Heart left ventricle (tissue), 16 donors: ENCODE measurements at places on chromosomes 4 and X.

DNA sequence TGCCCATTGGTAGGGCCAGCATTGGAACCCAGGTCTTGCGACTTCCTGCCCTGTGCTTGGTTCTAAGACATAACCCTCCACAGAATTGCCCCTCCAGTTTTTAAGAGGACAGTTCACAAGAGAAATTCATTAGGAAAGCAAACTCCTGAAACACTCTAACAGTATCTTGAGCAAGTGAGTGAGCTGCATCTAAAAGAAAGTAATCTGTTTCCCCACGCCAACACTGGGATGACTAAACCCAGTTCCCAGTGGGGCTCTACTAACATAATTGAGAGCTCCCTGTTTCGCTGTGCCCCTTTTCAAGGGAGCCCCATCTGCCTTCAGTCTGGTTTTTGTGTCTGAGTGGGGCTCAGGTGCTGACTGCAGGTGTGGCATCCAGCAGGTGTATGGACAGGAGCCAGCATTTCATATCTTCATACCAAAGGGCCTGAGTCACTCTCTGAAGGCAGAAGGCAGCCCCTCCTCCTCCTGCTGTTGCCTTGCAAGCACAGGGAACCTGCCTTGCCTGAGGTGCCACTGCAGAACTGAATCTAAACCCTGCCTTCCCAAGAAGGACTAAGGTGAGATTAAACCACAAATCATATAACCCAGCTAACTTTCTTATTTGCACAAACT lies 8.0 kb downstream of the AMOT start:
- no peak for DNase-seq

DNA sequence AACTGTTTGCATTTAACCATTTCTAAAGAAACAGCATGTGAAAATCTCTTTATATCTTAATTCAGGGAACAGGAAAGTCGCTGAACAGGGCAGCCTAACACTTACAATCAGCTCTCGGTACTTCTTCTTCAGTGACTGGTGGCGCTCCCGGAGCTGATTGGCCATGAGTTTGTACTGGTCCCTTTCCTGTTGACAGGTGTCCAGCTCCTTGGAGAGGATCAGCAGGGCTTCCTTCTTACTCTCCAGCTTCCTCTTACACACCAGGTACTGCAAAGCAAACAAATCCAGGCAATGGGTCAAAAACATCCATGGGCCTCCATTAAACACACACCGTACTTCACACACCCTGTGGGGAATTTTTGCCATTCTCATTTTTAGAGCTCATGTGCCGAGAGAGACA lies 36.4 kb downstream of the CCDC149 start:
- no peak for DNase-seq

- DNase-seq: no peak
Observed at GRCh38 chrX:12548746-12549145, 242.5 kb upstream of the PRPS2 start.

- no peak for DNase-seq
Observed at GRCh38 chr4:88448889-88449288, 8.0 kb upstream of the HERC5 start.

DNA sequence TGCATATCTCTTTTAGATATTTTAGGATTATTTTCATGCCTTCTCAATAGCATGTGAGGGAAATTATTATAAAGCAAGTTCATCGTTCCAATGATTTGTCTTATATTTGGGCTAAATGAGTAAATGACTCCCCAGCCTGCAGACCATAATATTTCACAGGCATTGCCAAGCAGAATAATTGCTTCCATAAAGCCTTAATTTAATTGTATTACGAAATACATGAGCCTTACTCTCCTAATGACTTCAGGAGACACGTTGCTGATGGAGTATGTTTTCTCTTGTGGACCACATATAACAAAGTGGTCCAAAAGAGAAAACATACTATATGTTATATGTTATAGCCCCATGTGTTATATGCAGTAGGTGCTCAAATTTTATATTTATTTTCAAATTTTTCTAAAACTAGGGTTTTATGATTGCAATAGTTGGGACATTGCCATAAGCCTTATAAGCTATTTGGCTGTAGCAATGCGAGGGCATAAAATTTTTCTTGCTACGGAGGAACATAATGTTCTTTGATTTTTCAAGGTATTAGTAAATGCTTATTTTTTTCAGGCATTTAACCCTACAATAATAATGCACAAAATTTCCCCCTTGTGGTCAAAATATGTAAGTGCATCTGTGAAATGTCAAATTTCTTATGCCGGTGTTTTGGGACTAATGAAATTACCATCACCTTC lies 26.2 kb upstream of the TMPRSS11D start:
- DNase-seq: no peak

DNA sequence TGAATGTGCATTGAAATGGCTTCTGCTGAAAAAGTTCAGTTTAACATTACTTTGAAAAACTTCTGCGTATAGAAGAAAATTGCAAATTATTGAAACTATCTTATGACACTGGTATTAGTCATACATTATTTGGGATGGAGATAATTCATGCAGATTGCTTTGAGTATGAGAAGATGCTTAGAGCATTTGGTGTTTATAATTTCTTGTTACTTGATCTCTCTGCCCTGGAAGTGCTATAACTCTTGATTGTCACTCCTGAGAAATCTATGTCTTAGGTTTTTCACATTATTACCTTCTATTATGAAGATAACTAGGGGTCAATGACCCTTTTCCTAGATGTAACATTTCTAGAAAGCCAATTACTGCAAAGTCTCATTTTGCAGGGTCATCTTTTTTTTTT lies 36.4 kb downstream of the TMEM131L start:
- no peak for DNase-seq

GRCh38 chr4:112213856-112214255 lies 17.7 kb upstream of the AP1AR start:
- no peak for DNase-seq

DNA sequence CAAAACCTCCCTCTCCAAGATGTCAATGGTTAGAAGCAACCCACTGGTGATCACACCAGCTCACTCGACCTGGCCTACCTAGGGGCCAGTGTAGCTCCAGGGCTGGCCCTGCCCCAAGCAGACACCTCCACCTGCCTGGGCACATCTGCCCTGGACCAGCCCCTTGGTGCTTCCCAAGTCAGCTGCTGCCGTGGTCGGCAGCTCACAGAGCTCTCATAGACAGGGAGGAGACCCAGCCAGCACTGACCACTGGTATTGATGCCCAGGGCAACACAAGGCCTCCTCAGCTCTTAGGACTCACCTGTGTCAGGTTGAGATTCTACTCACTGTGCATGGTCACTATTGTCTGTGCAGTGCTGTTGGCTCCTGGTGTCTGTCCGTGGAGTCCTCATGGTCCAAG lies 51.7 kb downstream of the SEPSECS start:
- no peak for DNase-seq

DNA sequence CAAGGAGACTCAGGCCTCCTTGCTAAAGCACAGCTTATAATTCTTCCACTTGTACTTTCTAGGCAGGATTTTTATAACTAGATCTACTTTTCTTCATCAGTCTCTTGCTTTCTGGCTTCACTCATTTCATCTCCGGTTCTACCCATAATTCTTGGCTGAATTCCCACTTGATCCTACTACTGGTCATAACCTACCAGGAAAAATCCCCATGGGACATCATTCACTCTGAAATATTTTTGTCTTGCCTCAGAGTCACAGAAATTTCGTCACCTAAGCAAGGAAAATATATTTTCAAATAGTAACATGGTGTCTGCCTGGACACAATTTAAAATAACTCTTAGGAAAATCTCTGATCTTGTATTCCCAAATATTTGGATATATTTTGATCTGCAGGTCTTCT lies 122.3 kb downstream of the TEX13A start:
- no peak for DNase-seq

DNA sequence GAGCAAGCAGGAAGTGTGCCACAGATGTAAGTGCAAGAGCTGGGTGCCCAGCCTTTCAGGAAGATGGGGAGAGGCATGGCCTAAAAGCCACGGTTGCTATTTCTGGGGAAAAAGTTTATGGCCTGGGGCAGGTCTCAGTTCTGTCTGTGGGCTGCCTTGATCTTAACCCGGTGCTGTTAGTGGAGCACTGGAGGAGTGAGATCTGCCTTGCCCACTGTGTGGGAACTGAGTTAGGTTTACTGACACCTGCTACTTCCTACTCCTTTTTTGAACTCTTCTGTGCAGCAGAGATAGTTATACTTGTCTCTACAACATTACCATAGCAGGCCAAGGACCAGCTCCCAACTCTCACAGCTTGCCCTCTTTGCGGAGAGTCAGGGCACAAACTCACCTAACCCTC lies 76.5 kb downstream of the ITM2A start:
- no peak for DNase-seq

DNA sequence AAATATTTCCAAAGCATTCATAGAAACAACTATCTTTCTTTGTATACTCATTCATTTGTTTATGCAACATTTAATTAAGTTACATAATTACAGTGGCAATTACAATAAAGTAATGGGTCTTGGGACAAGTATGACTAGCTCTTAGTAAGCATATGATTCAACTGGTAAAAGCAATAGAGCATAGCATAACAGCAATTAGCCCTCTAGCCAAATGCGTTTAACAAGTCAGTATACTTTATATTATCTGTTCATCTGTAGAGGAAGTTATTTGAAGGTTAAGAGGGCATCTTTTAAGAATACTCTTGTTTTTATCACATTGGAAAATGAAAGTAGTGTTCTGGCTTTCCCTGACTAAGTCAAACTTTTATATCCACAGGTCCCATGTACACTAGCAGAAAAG lies 198.1 kb upstream of the UGT8 start:
- no peak for DNase-seq
